T-helper 22 cell (primary cell): ENCODE measurements at places on chromosomes 16 and 17.
A peak's percentile ranks its signal among the peaks of the same experiment; 100 is the strongest.

DNA sequence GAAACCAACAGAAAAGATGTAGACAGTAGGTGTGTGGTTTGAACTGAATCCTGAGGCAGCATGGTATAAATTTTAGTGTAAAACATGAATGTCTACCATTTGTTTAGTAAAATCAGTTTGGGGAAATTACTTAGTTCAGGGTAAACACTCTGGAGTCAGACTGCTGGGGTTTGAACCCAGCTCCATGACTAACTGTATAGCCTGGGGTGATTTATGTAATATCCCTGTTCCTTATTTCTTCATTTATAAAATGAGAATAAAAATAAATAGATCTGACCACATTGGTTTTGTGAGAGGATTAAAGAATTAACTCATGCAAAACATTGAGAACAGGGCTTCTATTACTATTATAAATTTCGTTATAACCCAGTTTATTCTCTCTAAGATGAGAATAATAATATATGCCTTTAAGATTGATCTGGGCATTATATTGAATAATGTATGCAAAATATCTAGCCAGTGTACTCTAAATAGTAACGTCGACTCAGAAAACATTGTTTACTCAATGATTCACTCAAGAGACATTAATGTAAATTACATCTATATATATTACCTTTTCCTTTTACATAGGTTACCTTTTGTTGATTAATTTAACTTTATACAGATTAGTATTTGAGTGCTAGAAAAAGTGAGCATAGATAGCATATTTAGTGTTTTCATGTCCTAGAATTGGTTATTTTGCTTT is 120.6 kb upstream of the KCNJ16 start:
- DNase-seq: no peak

DNA sequence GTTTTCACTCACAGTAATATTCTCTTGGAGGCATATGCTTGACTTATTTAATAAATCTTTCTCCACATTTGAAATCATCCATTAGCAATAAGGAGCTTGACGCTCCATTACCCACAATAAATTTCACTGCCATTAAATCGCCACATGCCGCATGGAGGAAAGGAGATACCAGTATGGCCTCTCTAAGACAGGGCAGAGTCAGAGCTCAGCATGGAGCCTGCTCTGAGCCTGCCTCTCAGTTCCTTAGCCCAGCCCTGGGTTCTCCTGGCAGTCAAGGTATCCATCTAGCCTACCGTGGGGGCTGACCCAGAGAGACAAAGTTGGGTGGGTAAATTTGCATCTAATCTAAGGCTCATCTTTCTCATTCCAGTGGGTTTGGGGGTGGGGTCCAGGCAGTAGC is 80.3 kb upstream of the CES5A start:
- no peak for DNase-seq

DNA sequence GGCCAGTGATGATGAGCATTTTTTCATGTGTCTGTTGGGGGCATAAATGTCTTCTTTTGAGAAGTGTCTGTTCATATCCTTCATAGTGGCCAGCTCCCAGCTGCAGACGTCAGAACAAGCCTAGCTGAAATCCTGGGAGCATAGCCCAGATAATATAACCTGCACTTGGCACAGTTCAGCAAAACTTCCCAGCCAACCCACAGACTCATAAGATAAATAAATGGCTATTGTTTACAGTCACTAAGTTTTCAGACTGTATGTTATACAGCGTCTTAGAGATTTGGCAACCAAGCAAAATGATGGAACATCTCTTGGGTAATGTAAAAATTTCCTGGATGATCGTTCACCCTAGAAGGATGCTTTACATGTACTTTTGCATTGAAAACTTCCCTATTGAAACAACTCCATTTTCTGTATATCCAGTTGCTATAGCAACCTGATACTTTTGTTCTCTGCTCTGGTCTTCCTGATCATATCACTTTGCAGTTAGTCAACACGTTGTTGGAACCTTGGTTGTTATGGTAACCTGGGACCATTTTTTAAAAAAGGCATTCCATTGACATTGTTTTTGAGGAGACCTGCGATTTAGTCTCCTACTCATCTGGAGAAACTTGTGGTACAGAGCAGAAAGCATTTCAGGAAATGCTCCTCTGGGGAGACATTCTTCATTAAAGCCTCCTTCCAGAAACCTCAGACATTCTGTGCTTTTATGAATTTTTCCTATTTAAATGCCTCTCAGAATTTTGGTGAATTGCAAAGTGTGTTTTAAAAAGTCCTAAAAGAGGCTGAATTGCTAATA is 378.7 kb downstream of the HS3ST4 start:
- no peak for DNase-seq

DNA sequence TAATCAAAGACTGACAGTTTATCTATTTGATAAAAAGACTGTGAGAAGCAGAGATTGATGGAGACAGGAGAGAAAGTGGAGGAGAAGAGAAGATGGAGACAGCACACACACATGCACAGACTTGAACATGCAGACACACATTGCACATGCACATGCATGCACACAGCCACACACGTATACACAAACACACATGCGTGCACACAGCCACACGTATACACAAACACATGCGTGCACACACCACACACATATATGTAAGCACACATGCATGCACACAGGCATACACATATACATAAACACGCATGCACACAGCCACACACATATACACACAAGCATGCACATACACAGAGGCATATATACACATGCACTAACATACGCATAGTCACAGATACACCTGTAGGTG is 313.4 kb downstream of the HAPSTR1 start:
- DNase-seq: no peak

- DNase-seq: no peak
Observed at GRCh38 chr17:43405861-43406260, 7.1 kb downstream of the ARL4D start.

GRCh38 chr16:71807905-71808592 is 585 bp downstream of the AP1G1 start:
- peak; percentile 4 for DNase-seq

- no peak for DNase-seq
Observed at GRCh38 chr17:37019117-37019740, 70.5 kb downstream of the AATF start.

DNA sequence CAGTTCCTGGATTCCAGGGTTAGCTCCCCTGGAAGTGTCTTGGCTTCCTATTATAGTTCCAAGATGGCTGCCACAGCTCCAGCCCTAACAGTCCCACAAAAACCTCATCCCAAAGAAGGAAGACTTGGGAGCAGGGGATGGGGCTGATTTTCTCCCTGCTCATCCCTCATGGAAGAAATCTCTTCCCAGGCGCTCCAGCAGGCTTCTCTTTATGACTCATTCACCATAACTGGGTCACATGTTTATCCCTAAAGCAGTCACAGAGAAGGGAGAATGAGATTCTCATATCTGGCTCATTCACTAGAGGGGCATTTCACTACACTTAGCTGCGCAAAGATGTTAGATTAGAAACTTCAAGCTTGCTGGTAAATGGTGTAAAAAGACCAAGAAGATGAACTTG is 206.5 kb upstream of the IRX3 start:
- no peak for DNase-seq

DNA sequence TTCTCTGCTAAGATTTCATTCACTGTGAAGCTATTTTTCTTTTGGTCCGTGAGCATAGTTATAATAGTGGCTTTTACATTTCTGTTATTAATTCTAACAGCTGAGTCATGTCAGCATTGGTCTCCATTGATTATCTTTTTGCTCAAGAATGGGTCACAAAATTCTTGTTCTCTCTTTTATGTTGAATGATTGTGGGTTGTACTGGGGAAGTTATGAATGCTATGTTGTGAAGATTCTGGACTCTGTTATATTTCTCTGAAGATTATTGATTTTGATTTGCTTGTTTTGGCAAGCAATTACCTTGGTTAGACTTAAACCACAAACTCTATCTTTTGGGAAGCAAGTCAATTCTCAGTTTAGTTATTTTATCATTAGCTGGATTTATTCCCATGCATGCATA is 98.8 kb downstream of the IRX5 start:
- no peak for DNase-seq

- peak; percentile 23 for DNase-seq
Observed at GRCh38 chr16:75099738-75100602, 16.6 kb downstream of the LDHD start.
